ENCODE measurements at places on chromosomes 12 and 14.
A peak's percentile ranks its signal among the peaks of the same experiment; 100 is the strongest.

GRCh38 chr12:119676573-119676972, 8.6 kb downstream of the PRKAB1 start:
- DNase-seq = no peak

- DNase-seq = peak; percentile 83
These were observed 20.4 kb downstream of the ZFYVE21 start for GRCh38 chr14:103735815-103736545.

- DNase-seq = no peak
These were observed 3.7 kb downstream of the KERA start for GRCh38 chr12:91053951-91054715.

- DNase-seq = no peak
These were observed 2.1 kb downstream of the SIX4 start for GRCh38 chr14:60722107-60722356.

GRCh38 chr14:55547650-55548315, 32.2 kb upstream of the KTN1 start:
- no peak for DNase-seq

DNA sequence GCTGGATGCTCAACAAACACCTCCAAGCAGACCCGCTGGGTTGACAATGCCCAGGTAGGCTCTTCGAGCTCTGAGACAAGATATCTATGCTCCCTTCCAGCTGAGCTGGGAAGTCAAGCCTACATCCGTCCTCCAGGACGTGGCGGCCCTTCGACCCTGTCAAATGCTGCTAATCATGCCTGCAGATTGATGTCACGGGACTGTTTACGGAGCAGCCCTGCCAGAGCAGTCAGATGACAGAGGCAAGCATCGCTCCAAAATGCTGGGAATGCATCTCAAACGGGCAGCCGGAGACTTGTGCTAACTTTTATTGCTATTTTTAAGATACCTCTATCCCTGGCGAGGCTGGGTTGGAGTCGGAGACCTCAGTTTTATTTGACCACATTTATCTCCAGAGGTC, 139.2 kb downstream of the NTF3 start:
- no peak for DNase-seq

- peak; percentile 28 for DNase-seq
These were observed 33.6 kb upstream of the CRY1 start for GRCh38 chr12:107126796-107127481.

GRCh38 chr12:80100591-80100990, 1.3 kb downstream of the OTOGL start:
- DNase-seq = no peak

DNA sequence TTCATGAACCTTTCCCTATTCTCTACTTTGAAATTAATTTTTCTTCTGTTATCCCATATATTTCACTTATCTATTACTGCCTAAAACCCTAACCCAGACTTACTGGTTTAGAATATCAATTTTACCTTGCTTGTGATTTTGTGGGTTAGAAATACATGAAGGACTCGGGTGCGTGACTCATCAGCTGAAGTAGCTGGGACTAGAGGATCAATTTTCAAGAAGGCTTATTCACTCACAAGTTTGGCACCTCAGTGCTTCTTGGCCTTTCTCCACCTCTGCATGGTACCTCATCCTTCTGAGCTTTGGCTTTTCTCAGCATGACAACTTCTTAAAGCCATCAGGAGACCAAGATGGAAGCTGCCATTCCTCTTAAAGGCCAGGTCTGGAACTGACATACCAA, 57.8 kb downstream of the TMEM117 start:
- no peak for DNase-seq

GRCh38 chr14:73290279-73290678, 53.0 kb downstream of the PAPLN start:
- DNase-seq = no peak

GRCh38 chr14:35925319-35925718, 99.2 kb downstream of the BRMS1L start:
- no peak for DNase-seq

- DNase-seq = no peak
These were observed 83.6 kb downstream of the SPRING1 start for GRCh38 chr12:116654226-116654743.

DNA sequence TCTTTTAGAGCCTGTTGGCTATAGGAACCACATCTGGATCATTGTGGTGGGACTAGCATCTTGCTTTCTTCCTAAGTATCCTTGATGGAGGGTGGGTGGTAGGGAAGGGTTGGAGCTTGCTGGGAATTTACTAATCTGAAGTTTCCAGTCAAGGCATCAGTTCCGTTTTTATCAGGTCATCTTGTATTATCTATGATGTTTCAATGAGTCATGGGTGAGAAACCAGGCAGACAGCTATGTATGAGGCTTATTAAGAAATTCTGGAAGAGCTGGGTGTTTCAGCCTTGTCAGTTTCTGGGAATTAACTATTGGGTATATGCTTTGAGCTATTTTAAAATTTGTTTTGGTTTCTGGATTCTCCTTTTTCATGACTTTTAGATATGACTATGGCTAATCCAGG, 11.3 kb downstream of the TSFM start:
- no peak for DNase-seq

DNA sequence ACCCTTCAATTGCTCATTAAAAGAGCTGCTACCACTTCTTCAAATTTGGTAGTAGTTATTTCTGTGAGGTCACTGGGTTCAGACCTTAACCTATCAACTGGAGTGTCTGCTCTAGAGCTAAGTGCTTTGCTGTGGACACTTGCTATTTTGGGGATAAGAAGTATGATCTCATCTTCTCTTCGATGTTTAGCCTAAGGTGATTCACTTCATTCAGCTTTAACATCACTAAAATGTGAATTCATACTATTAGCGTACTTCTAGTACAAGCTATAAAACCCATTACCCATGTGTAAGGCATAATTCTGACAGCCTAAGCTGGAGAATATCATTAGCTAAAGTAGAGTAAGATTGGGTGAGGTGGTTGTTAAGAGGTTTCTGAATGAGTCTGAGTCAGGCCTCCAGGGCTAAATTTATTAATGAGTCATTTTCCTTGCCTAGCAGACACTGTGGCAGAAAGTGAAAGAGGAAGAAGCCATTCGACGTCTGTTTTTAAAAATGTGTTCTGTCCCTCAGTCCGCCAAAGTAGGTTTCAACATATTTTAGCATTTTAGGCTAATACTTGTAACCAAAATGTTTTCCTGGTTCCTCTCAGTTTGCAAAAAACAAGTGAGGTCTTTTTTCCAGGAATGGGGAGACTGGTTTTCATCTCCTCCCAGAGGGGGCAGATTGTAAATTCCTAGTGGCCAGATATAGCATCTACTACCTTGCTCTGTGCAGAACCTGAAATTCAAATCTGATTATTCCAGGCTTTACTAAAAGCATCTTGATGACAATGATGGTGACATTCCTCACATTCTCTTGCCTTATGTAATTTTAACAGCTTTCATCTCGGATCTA, 103.6 kb downstream of the SSPN start:
- no peak for DNase-seq

DNA sequence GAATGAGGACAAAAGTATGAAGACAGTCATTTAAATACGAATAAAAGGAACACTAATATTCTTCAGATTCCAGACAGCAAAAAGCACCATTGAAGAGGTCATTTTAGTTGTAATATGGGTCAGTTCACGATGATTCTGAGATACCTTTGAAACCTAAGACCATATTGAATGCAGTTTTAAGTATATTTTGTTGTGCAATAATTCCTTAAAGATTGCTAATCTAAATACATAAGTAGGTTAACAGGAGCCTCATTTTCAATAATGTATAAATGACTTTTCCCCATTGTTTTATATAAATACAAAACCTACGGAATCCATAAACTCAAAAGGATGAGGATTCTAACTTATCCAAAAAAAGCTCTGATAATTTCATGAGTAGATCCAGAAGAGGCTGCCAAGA, 5.8 kb downstream of the GNS start:
- DNase-seq = no peak

DNA sequence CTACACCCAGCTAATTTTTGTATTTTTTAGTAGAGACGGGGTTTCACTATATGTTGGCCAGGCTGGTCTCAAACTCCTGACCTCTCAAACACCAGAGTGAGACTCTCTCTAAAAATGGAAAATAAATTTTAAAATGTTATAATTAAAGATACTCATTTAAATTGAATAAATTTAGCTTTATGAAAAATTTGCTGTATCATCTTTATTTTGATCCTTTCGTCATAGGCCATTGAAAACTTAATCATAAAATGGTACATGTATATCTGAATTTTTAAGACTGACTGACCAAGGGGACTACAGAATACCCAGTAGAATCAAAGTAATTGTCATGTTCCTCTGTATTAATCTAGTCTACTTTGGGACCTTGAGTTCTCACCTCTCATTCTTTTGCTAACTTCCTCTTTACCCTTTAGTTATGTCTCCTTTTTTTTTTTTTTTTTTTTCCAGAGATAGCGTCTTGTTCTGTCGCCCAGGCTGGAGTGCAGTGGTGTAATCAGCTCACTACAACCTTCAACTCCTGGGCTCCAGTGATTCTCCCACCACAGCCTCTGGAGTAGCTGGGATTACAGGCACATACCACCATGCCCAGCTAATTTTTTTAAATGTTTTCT, 9.5 kb downstream of the RAB5B start:
- no peak for DNase-seq

DNA sequence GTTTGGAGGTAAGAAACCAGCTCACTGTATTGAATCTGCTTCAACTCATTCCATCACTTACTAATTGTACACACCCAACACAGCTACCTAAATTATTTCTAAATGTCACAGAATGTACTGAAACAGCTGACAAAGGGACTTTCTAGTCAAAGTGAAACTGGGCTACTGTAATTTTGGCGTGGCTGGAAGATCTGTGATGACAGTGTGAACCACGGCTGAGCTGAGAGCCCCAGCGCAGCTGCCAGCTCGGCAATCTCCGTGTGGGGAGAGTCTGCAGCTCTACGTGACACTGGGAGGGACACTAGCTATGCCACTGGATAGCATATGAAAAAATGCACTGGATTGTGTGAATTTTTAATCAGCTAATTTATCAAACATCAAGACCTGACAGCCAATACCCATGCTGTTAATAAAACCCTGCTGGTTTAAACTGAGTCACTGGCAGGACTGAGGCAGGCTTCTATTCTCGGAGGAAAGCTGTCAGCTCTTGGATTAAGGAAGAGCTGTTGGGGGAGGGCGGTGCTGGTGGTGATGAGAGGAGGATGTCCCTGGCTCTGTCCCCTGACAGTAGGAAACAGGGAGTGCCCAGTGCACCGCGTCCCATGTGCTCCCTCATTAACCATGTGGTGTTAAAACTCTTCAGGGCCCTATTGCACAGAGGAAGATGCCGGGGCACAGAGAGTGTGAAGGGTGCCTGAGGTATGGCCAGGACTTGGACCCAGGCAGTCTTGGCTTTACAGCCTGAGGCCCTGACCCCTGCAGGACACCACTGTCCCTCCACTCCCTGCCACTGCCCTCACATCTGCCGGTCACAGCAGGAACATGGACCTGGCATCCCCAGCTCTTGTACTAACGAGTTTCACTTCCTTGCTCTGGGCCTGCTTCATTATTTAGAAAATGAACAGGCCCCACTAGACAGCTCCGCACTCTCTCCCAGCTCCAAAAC, 13.3 kb downstream of the SLC15A4 start:
- no peak for DNase-seq

DNA sequence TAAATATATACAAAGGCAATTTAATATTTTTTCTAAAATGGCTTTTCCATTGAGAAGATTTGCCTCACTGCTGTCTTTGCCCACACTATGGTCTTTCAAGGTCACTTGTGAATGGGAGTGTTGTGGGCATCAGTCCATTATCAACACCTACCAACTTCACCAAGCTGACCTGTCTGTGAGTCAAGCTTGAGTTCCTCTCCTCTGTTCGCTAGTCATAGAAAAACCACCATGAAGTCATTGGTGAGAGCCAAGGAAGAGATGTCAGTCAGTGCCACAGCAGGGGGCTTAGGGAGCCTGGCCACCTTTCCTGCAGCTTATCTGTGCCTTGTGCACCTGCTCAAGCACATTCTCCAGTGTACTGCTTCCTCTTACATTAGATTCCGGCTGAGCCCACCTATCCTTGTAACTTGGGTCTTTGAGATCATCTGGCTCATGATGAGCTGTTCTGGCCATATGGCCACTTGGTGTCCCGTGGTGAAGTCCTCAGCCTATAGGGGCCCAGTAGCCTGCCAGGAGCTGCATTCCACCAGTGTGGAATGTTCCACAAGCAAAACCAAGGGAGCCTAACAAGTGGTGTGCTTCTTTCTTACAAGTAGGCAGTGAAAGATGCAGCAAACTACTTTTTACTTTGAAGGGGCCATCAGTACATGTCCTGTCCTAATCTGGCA, 80.8 kb upstream of the C12orf71 start:
- DNase-seq = no peak

DNA sequence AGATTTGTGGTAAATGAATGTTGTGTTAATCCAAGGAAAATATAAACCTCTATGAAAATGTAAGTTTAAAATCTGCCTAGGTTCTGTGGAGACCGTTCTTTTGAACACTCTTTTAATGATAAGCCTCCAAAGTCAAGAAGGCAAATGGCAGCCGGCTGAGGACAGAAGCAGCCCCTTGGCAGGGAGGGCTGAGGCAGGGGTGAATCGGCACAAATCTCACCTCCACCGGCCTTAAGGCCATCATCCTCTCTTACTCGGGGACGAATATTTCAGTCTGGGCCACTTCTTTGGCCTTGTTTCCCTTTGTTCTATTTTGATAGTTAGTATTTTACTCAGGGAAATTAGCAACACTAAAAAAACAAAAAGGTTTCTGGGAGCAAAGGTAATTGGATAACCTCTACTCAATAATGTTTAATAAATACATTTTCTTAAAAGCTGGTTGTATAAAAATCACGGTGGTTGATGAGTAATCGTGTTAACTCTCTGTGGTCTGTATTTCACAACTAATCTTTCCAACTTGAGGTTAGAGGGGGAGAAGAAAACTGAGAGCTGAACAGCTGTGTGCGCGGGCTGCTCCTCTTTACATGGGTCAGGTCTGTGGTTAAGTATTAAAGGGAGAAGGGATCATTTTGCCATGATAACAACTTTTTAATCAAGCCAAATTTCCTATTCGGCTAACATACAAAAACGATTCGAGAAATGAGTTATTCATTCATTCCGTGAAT, 18.6 kb downstream of the LGMN start:
- no peak for DNase-seq

DNA sequence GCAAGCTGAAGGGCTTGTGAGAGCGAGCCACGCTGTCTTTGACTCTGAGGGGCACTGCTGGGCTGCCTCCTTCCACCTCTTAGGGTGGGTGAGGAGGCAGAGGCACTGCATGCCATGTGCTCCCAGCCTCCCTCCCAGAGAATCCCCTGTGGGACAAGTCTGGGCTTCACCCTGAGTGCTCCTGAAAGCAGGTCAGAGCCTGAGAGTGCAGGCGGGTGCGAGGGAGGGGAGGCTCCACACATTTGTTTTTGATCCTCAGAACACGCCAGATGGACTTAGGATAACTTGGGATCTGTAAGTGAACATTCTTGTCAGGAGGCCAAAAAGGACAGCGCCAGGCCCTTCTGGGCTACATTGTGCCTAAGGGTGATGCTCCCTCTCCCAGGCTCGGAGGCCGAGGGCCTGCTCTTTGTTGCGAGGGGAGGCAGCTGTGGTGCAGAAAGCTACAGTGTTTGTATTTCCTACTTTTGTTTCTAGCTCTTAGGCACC, 155.4 kb downstream of the TMX1 start:
- DNase-seq = no peak

GRCh38 chr12:125431516-125431915, 366.3 kb downstream of the AACS start:
- no peak for DNase-seq
